ENCODE measurements at places on chromosomes 1 and 21.

DNA sequence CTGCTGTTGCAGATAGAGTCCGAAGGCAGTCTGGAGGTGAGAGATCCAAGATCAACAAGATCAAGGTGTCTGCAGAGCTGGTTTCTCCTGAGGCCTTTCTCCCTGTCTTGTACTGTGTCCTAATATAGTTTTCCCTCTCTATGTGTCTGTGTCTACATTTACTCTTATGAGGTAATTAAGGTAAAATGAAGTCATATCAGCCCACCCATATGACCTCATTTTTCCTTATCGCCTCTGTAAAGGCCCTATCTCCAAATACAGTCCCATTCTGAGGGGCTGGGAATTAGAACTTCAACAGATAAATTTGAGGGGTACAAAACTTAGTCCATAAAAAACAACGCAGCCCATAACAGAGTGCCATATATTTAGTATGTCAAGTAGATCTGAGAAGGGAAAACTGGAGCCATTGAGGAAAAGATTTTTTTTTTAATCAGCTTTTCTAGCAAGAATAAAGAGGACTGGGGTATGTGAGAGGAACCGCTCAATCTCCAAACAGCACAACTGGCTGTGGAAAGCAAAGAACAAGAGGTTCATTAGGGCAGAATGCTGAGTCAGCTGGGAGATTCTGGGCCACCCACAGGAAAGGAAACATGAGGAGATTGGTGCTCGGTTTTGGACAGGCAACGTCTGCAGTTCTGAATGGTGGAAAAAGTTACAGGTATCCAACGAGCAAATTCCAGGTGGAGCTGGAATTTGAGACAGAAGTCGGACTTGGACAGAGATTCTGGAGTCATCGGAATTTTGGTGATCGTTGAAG lies 65.7 kb downstream of the MAP3K21 start:
- DNase-seq, result no peak

GRCh38 chr1:208048904-208049303 lies 138.0 kb upstream of the CD34 start:
- no peak for DNase-seq

GRCh38 chr21:35227786-35228185 lies 178.7 kb upstream of the RUNX1 start:
- DNase-seq, result no peak

GRCh38 chr1:39089931-39090521 lies 63.9 kb downstream of the NDUFS5 start:
- DNase-seq, result no peak

DNA sequence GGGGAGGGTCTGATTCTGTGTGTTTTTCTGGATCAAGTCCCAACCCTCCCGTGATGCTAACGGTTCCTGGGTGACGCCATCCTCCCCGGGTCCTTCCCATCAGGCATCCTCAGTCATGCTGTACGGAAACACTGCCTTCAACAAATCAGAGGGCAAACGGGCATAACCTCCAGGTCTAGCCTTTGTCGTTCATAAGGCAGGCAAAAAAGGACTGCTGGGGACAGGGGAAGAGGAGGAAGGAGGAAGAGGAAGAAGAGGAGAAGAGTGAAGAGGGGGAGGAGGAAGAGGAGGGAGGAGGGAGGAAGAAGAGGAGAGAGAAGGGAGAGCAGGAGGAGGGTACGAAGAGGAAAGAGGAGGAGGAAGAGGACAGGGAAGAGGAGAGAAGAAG lies 84.4 kb downstream of the ITPKB start:
- DNase-seq, result no peak

DNA sequence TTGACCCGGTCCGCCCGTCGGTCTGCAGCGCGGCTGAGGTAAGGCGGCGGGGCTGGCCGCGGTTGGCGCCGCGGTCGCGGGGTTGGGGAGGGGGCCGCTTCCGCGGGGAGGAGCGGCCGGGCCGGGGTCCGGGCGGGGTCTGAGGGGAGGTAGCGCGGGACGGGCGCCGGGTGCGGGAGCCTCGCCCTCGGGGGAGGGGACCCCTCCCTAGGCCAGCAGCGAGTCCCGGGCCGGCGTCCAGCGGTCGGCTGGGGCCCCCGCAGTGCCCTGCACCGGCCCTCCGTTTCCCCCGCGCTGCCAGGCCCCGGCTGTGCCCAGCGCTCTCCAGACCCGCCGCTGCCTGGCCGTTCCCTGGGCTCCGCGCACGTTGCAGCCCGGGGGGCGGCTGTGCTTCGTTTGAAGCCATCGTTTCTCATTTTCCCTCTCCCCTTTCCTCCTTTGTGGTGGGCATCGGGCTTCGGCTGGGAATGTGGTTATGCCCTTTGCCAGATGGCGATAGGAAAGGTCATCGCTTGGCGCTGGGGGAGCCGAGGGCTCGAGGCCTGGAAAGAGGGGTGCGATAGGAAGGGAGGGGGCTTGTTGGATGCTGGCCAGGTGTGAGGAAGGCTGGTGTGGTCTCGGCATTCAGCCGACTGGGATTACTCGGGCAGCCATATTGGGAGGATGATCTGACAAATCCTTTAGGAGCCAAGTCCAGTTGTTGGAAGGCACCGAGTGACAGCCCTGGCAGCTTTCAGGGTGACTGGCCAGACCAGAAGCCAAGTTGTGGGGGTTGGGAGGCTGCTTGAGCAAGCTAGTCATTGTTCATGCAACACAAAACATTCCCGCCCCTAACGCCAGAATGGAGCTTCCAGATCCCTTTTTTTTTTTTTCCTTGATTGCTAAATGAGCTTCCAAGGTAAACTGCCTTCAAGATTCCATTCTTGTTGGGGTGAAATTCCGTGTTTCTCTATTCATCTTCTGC lies 753 bp downstream of the KIF1B start:
- DNase-seq, result peak; percentile 86

GRCh38 chr1:228207851-228208821 lies at the start of gene OBSCN:
OBSCN (plus strand) TSS chr1:228208044; CDS start chr1:228211784, 3,740 bp downstream.
- DNase-seq, result no peak

DNA sequence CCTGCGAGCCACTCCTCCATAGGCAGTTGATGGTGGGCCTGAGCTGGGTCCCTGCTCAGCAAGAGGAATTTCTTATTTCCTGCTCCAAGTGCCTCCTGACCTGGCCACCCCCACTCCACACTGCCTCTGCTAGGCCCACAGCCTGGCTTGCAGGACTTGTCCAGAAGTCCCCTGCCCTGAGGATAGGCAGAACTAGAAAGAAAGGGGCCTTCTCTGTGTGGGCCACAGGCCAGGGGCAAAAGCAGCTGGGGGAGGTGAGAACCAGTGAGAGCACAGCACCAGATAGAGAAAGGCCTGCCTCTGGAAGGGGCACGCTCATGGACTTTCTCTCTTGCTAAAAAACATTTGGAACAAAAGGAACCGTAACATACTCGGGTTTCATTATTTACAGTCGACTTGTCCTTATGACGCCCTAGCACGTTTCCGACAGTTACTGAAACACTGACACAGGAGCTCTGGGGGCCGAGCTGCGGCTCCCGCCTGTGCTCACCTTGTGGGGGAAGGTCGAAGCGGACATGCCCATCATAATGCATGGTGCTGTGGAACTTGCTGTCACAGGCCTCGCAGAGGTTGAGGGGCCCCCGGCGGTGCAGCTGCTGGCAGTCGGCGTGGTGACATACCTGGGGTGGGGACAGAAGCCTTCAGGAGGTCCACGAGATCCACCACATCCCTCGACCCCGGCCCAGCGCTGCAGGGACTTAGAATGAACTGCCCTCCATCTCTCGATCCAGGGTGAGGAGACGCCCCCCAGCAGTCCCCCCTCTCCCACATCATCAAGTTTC lies 11.3 kb upstream of the TNFRSF25 start:
- DNase-seq, result no peak

GRCh38 chr1:113388621-113389358 lies 1.5 kb upstream of the MAGI3 start:
- peak; percentile 40 for DNase-seq

DNA sequence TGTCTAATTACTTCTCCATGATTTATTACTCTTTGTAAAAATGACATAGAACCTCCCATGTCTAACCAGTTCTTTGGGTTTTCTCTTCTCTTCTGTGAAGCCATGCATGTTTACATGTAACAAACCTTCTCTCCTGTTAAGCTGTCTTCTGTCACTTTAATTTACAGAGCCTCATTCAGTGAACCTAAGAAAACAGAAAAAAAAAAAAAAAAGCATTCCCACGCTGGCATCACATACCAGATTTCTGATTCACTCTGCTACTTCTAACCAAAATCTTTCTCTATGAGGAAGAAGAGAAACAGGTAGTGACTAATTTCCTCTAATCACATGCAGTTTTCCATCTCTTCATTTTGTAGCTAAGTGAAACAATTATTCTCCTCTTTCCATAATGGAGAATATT lies 141.4 kb upstream of the CXADR start:
- DNase-seq, result no peak

DNA sequence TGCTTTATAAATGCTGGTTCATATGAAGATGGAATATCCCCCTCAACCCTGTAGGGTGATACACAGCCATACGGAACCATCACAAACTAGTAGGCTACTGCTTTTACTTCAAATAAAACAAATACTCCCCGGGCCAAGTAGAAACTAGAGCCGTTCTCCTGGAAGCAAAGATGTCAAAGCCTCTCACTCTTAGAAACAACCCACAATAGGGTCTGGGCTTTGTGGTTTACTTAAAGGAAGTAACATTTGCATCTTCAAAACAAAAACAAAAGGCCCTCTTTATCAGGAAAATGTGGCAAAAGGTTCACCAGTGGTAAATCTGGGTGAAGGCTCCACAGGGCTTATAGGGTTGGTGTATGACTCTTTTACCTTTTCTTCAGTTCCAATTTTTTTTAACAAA lies 49.8 kb downstream of the HLCS start:
- DNase-seq, result no peak

GRCh38 chr1:67811781-67812180 lies 21.5 kb downstream of the GNG12 start:
- DNase-seq, result no peak

DNA sequence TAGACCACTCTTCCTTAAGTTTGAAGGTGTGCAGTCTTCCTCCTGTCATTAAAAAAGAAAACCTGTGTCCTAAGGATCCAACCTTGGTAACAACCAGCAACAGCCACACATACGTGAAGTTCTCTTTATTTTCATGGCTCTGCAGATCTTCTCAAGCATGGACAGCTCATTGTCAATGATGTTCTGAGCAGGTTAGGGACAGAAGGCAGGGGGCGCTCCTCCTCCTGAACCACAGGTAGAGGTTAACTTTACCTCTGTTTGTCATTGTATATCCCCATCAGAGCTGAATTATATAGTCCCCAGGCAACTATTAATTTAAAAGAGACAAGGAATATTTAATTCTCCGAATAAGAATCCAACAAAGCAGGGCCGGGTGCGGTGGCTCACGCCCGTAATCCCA lies 52.5 kb upstream of the CR2 start:
- no peak for DNase-seq

GRCh38 chr1:30771005-30771404 lies 13.4 kb upstream of the LAPTM5 start:
- DNase-seq, result no peak

DNA sequence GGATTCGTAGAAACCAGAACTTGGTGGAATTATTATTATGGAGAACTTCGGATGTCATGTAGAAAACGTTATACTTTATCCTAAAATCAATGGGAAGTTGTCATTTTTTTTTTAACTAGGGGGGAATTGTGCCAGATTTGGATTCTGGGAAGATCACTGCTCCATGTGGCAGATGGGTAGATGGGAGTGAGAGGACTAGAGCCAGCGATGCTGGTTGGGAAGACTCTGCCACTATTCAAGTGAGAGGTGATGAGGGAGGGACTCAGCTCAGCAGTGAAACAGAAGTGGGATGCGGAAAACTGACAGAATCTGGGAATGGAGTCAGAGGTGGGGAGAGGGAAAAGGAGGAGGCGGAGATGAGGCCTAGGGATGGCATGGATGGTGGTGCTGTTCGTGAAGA lies 81.1 kb upstream of the HMGB4 start:
- DNase-seq, result no peak

- peak; percentile 39 for DNase-seq
Observed at GRCh38 chr21:26846036-26846931, 1.1 kb upstream of the ADAMTS1 start.

- peak; percentile 69 for DNase-seq
Observed at GRCh38 chr1:116033322-116033721, 57.0 kb downstream of the SLC22A15 start.

DNA sequence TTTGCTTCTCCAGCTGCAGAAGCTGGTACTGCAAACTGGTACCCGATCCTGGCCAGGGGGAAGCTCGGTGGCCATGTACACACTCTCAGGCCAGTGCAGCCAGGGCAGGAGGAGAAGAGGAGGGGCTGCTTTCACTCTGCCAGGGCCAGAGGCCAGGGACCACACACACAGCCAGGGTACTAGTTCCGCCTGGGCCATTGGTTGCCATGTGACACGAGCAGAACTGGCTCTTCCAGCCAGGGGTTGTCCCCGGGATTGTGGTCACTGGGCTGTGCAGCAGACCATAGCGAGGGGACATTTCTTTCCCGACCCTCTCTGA lies 3.7 kb upstream of the SHISAL2A start:
- no peak for DNase-seq

DNA sequence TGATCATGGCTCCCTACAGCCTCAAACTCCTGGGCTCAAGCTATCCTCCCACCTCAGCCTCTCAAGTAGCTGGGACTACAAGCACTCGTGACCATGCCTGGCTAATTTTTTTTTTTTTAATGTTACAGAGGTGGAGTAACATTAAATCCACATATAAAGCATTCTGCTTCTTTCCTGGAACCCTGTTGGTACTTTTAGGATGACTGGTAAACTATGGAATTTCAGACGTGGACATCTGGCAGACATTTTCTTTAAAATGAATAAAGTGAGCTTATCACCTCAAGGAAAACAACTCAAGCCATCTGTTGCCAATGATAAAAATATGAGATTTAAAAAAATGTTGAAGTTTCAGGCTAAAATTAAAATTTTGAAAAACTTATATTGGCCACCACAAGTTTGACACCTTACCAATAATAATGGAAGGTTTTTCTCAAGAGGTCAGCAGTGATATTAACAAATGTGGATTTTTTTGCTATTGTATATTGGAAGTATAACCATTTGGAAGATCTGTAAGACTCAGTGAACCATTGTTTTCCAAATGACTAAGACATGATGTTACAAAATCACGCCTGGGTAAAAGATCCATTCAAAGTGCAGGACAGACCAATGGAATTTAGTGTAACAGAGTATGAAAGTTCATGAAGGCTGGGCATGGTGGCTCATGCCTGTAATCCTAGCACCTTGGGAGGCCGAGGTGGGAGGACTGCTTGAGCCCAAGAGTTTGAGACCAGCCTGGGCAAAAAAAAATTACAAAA lies 52.7 kb upstream of the EIF4G3 start:
- no peak for DNase-seq

DNA sequence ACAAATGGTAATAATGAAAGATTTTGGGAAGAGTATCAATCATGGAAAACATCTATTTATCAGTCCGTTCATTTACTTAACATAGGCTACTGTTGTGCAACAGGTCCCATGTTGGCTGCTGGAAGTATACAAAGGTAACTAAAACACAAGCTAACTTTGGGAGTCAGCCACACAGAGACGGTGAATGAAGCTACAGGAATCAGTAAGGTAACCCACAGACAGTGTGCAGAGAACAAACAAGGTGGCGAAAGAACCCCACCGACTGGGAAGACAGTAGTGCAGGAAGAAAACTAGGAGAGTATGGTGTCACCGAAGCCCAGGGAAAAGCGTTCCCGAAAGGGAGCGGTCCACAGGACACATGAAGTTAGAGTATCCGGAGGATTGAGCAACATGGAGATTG lies 342.3 kb downstream of the SMYD3 start:
- no peak for DNase-seq
